Germinal center (tissue), 1 donor: ENCODE measurements at places on chromosomes 1 and 21.
A peak's percentile ranks its signal among the peaks of the same experiment; 100 is the strongest.

- no peak for DNase-seq
These were observed 93.1 kb downstream of the RIPK4 start for GRCh38 chr21:41673596-41674335.

DNA sequence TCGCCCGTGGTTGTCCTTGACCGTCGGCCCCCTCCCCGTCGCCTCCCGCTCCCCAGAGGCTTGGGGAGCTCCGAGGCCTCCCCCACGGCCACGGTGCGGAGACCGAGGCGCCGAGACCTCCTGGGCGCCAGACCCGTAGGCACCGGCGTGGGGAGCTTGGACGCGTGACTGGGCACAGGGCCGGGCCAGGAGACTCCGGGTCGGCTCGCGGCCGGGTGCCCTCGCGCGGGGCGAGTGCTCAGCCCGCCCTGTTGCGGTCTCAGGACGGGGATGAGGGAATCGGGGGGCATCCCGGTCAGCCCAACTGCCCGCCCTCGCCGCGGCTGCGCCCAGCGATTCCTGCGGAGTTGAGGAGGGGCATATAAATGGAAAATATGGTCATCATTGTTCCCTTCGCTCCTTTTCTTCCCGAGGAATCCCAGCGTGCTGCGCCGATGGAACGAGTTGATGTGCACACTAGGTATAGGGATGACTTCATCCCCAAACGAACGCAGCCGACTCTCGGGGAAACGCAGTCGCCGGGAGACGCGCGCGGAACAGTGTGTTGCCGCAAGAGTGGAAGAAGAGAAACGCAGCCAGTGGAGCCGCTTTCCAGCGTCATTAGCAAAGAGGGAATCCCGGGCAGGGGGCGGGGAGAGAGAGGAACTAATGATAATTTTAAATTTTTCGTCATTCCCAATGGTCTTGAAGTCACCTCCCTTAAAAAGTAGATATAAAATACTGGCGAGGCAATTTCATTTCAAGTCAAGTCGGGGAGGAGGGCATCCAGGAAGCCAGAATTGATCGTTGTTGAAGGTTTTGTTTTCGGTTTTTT is 747 bp upstream of the ENAH start:
- DNase-seq, result peak; percentile 27

- DNase-seq, result no peak
These were observed 31.4 kb upstream of the CLSTN1 start for GRCh38 chr1:9855186-9855585.

DNA sequence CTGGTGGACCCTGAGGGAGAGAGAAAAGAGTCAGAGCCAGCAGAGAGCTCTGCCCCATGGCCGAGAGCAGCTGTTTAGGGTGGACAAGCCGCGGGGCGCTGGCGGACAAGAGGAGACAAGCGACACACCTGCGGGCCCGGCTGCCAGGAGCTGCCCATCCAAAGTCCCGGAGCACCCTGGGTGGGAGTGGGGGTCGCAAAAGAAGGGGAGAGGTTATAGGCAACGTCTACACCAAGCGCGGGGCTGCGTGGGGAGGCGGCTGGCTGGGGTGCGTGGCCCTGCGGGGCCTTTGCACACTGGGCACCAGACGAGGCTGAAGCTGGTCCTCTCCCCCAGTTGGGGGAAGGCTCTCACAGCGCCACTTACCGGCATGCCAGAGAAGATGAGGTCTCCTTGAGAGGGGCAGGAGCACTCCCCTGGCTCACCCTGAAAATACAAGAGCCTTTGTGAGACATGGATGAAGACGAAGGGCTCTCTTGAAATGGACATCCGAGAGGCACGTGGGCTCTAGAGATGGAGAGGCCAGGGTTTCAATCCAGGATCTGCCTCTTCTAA is 24.1 kb downstream of the COL16A1 start:
- DNase-seq, result no peak

GRCh38 chr1:40204856-40205255 is 42.9 kb upstream of the TMCO2 start:
- no peak for DNase-seq

GRCh38 chr21:39050841-39051587 is 132.2 kb downstream of the PSMG1 start:
- DNase-seq, result no peak

- no peak for DNase-seq
These were observed 116.3 kb downstream of the DHRS3 start for GRCh38 chr1:12501661-12502060.

- DNase-seq, result no peak
These were observed 18.0 kb upstream of the IFNAR2 start for GRCh38 chr21:33211732-33212131.

DNA sequence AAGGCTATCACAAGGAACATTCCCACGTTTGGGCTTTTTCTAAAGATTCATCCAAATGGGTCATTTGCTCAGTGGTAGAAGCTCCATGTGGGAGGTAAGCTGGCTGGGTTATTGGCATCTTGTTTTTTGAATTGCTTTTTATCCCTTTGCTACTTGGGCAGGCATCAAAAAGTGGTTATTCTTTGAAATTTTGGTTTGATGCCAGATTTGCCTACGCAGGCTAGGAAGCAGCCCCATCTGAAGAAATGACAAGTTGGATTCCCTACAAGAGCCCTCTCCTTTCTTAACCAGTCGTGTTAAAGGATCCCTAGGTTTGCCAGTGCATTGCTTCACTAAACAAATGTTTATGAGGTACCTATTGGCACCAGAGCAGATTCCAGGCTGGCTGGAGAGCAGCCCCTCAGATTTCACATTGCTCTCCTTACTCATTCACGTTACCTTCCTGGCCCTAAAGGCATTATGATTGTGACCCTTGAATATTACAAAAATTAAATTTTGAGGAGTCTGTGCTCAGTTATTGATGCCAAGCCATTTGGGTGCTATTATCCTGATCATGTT is 38.8 kb downstream of the ARID1A start:
- DNase-seq, result no peak
